ENCODE measurements at places on chromosomes 4 and X.

DNA sequence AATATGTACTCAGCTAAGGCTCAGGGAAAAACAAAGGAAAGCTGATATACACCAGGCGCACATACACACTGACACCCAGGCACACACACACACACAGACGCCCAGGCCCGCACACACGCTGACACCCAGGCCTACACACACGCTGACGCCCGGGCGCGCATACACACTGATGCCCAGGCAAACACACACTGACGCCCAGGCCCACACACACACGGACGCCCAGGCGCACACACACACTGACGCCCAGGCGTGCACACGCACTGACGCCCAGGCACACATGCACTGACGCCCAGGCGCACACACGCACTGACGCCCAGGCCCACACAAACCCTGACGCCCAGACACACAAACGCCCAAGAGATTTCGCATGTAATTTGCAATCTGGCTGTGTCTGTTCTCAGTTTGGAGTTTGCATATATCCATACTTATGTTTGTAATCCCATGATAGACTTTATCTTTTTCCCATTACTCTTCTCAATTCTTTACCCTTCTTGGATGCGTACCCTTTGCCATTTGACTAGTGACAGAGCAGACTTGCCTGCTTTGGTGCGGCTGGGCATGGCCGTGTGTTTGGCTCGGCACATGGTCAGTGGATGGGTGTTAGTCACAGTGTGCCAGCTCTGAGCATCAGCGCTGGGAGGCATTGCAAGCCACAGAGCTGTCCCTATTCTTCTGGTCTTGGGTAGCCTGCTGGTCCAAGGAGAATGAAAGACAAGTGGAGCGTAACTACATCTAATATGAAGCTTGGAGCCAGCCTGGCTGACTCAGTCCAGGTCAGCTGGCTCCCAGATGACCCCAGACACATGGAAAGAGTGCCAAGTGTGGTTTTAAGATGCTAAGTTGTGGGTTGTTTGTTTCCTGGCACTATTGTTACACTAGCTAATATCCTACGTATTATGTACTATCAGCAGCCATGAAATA, 632.4 kb upstream of the ZFP42 start:
- no peak for DNase-seq

- DNase-seq: no peak
Observed at GRCh38 chr4:20181926-20182325, 69.8 kb upstream of the SLIT2 start.

GRCh38 chrX:12614266-12614665, 176.9 kb upstream of the PRPS2 start:
- DNase-seq: no peak

GRCh38 chr4:181166742-181167399, 1076.3 kb upstream of the TENM3 start:
- DNase-seq: no peak
